ENCODE measurements at places on chromosomes 1 and 21.

- no peak for DNase-seq
Observed at GRCh38 chr1:47216278-47217059, 15.6 kb downstream of the TAL1 start.

DNA sequence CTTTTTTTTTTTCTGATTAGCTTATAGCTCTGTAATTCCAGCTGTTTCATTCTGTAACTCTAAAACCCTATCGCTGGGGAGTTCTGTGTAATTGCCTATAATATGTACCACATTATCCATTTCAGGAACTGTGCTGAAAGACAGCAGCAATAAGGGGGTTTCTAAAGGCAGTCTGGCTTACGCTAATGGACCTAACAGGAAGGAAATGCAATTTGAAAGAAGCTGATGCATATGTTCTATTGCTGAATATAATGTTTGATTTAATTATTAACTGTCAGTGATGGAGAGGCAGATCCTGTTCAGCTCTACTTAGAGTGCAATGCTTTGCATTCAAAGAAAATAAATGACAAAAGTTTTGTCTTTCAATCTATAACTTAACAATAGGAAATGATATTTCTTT is 209.4 kb upstream of the SNX7 start:
- DNase-seq, result no peak

GRCh38 chr1:58780836-58781452 is 2.9 kb downstream of the JUN start:
- peak; percentile 27 for DNase-seq

GRCh38 chr1:82472489-82473131 is 671.9 kb downstream of the ADGRL2 start:
- DNase-seq, result no peak

GRCh38 chr1:181442181-181442525 is 41.2 kb upstream of the CACNA1E start:
- DNase-seq, result no peak

- no peak for DNase-seq
Observed at GRCh38 chr1:117301901-117302300, 65.3 kb upstream of the MAN1A2 start.

DNA sequence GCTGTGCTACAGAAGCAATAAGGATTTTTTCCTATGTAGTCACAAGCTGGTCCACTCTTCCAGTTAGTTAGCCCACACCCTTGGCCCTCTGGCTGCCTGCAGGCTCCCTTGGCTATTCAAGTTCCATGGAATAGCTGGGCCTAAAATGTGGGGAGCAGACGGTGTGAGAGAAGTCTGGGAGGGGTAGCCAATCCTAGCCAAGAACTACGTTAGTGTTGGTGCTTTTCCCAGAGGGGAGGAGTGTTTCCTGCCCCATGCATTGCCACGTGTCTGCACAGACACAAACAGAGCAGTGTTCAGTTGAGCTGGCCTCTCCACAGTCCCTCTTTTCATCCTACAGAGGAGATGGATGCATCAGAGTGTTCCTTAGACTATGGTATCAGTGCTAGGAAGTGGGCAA is 59.0 kb upstream of the IPO9 start:
- no peak for DNase-seq

DNA sequence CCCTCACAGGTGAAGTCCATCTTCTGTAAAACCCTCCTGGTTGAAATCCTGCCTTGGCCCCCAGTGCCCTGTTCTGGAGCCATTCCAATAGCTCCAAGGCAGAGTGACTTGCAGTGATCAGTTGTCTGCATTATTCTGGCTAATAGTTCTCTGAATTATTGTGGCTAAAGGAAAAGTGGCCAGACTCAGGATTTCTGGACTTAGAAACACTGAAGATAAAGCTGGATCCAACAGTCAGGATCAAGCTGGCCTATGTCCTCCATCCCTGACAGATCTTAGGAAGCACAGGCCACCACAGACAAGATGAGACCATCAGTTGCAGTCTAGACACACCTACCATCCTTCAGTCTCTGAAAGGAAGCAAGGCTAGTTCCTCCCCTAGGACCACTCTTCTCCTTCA is 801 bp upstream of the C2CD4D start:
- no peak for DNase-seq

DNA sequence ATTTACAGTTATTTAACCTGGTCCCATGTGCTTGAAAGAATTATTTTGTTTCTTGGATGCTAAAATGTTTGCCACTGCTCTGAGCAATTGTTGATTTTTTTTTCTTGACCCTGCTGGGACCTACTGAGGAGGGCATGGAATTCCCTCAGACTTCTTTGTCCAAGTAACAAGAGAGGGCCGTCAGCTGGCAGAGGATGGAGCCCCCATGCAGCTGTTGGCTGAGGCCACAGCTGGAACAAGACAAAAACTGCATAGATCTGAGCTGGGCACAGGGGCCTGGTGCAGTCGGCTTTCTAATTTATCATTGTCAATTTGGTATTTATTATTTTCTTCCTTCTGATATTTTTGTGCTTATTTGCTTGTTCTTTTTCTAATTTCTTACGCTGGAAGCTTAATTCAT is 39.6 kb upstream of the ABCG1 start:
- DNase-seq, result no peak

DNA sequence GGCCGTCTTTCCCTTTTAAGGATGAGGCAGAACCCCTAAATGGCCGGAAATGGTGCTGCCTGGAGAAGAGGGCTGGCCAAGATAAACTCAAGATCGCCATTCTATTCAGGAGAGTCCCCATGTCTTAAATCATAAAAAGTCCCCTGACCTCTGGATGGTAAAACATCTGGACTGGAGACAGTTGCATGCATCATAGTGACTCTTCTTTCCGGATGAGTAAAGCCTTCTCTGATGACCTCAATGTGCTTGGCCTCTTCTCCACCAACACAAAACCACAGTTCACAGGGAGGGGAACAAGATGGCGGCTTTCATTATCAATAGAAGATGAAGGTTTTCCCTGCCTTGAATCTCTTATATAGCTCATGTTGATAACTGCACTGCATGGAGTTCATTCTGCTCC is 27.5 kb upstream of the H6PD start:
- no peak for DNase-seq

DNA sequence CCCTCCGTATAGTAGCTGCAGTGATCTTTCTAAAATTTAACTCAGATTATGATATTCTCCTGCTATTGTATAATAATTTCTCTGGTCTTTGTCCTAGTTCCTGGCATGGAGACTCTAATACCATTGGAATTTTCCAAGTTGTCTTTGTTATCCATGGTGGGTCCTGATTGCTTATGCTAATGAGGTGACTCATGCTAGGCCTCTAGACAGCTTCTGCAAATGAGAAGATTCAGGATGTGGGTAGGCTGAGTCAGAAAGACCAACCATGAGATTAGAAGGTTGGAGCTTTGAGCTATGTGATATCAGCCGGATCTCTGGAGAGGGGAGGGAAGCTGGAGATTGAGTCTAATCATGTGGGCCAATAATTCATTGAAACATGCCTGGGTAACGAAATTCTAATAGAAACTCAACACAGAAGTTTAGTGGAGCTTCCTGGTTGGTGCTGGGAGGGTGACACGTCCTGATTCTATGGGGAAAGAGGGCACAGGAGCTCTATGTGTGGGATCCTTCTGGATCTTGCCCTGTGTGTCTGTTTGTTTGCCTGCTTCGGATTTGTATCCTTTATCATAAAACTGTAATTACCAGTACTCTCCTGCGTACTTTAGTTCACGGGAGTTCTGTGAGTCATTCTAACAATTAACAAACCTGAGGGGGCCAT is 73.2 kb upstream of the CNIH3 start:
- DNase-seq, result no peak

DNA sequence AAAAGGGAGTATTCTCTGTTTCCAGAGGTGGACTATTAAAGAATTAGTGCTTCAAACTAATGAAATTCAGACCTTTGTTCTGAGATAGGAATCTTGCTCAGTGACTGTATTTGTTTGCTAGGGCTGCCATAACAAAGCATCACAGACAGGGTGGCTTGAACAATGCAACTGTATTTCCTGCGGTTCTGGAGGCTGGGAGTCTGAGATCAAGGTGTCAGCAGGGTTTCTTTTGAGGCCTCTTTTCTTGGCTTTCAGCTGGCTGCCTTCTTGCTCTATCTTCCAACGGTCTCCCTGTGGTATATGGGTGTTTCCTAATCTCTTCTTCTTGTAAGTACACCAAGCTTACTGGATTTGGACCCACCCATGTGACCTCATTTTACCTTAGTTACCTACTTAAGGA is 264.6 kb upstream of the PROX1 start:
- no peak for DNase-seq
